ENCODE measurements at places on chromosomes 7 and 10.

DNA sequence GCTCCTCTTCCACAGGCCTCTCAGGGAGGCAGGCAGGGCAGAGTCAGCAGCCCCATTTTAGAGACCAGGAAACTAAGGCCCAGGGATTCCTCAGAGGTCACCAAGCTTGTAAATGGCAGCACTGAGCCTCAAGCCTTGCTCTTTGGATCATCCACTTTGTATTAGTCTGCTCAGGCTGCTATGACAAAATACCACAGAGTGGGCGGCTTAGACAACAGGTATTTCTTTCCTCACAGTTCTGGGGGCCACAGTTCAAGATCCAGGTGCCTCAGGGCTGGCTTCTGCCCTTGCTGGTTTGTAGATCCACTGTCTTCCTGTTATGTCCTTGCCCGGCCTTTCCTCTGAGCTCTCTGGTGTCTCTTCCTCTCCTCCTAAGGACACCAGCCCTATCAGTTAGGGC is 151.2 kb downstream of the GRK5 start:
- no peak for DNase-seq

- DNase-seq: no peak
Measured at GRCh38 chr10:95391581-95392216, 100.9 kb upstream of the PDLIM1 start.

DNA sequence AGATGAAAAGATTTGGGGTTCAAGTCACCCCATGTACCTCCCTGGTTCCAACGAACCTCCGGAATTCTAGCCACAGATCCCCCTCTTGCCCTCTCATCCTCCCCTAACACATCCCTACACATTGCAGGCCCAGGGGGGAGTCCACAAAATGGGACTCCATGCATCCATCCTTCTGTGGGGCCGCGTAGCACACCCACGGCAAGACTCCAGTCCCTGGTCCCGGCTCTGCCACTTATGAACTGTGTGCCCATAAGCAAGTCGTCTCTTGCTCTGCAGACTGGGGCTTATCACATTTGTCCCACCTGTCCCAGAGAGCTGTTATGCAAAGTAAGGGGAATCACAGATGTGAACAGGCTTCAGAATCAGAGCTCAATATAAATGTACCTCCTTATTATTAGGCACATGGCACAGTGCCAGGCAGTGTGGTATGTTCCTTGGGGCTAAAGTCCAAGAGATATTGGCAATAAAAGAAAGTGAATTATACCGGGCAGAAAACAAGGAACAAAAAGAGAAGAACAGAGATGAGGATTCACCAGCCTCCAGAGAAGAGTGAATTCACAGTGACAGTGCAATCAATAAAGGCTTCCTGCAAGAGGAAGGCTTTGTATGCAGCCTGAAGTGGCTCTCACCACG is 73.9 kb downstream of the KCNMA1 start:
- DNase-seq: no peak

DNA sequence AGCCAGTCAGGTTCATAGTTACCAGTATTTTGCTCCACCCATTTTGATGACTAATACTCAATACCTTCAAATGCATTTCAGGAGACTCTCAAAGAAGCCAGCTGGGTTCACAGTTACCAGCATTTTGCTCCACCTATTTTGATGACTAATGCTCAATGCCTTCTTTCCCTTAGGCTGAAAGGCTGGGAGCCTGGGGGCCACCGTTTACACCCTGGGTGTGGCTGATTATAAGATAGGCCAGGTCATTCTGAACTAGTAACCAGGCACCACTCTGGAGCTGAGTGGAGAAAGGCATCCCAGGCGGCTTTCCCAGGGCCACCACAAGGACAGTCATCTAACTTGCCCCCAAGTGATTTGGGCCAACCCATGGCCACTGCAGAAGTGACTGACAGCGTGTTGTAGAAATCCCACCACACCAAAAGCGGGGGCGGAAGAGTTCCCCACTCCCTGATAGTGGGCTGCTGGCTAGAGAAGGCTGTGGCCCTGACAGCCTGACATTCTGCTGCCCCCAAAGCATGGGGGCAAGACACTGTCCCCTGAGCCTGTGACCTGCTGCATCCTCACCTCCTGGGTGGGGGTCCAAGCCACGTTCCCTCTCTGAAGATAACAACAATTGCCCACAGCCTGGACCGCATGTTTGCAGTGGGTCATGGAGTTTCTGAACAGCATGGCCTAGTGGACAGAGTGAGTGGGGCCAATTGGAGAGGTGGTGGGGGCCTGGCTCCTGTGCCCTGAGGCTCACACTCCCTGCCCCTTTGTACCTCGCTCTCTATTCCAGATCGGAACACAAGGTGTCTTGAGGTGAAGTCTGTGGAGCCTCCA is 23.0 kb upstream of the ZNF488 start:
- DNase-seq: no peak

GRCh38 chr10:13270877-13271551 is 28.9 kb downstream of the PHYH start:
- no peak for DNase-seq

- no peak for DNase-seq
Measured at GRCh38 chr10:5970066-5970465, 7.3 kb downstream of the IL15RA start.

DNA sequence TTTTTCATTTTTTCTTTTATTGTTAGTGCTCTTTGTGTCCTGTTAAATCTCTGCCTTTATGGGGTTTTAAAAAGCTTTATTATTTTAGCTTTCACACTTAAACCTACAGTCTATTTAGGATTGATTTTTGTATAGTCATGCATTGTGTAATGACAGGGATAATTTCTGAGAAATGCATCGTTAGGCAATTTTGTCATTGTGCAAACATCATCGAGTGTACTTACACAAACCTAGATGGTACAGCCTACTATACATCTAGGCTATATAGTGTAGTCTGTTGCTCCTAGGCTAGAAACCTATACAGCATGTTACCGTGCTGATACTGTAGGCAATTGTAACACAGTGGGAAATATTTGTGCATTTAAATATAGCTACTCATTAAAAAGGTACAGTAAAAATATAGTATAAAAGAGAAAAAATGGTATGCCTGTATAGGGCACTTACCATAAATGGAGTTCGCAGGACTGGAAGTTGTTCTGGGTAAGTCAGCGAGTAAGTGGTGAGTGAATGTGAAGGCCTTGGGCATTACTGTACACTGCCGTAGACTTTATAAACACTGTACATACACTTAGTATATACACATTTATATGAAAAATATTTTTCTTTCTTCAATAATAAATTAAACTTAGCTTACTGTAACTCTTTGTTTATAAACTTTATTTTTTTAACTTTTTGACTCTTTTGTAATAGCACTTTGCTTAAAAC is 16.0 kb downstream of the UBE2D1 start:
- DNase-seq: no peak

- DNase-seq: no peak
Measured at GRCh38 chr10:56012101-56012500, 349.0 kb downstream of the ZWINT start.

GRCh38 chr7:129612112-129613015 is 844 bp downstream of the NRF1 start:
- DNase-seq: no peak

- no peak for DNase-seq
Measured at GRCh38 chr10:26408858-26409494, 29.2 kb upstream of the APBB1IP start.

DNA sequence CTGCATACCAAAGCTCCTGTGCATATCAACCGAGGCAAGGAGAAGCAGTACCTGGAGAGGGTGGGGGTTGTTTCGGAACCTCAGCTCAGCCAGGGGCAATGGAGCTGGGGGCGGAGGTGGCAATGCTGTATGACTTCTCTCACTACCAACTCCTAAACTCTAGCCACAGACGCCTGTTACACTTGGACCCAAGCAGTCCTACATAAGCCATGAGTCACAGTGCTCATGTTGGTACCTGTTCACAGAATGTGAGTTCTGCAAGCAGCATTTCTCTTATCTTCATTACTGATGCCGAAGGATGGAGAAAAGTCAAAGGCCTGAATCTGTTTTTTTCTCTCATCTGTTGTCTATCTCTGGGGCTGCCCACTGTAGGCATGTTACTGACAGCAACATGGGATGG is 3.2 kb upstream of the RAB18 start:
- no peak for DNase-seq

- no peak for DNase-seq
Measured at GRCh38 chr7:146492017-146492416, 375.4 kb downstream of the CNTNAP2 start.

DNA sequence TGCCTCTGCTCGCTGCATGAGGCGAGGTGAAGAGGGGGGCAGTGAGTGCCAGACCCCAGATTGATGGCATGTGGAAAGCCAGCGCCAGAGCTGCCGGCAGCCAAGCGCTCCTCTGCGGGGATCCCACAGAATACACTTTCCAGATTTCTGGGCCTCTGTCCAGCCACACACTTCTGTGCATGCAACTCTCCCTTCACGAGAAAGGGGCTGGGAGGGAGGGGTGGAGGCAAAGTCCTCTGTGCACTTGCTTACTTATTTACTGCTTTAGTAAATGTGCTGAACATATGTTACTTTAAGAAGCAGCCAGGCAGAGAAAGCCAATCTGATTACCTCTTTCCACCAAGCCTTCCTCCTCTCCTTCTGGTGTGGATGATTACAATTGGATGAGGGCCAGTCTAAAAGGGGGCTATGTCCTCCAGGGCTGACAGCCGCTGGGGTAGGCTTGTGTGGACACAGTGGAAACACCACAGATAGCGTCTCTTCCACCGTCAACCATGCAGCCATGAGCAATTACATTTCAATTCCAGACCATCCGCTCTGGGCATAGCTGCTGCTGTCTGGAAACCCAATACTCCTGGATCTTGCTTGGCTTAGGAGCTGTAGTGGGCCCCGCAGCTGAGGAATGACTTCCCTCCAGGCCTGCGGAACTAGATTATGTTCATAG is 322.8 kb upstream of the ANKRD30A start:
- DNase-seq: no peak

- no peak for DNase-seq
Measured at GRCh38 chr7:41149576-41149975, 553.3 kb downstream of the INHBA start.

DNA sequence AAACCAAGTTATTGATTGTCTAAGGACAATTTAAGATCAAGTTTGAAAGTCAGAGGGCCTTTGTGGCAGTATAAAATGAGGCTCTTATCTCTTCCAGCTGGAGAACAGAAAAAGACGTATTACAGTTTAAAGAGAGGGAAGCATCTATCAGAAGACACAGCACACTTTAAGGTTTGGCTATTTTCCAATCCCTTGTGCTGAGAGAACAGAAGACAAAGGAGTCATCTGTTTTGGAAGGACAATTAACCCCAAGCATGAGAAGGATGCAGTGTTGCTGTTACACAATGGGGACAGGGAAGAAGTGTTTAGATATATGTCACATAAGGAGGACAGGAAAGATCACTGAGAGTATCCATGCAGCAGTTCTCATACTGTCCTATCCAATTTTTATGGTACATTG is 1224.2 kb upstream of the SORCS1 start:
- no peak for DNase-seq

- DNase-seq: no peak
Measured at GRCh38 chr10:128274938-128275337, 148.7 kb upstream of the MKI67 start.

GRCh38 chr7:128827971-128828711 is 2.1 kb upstream of the FLNC start:
- DNase-seq: no peak

DNA sequence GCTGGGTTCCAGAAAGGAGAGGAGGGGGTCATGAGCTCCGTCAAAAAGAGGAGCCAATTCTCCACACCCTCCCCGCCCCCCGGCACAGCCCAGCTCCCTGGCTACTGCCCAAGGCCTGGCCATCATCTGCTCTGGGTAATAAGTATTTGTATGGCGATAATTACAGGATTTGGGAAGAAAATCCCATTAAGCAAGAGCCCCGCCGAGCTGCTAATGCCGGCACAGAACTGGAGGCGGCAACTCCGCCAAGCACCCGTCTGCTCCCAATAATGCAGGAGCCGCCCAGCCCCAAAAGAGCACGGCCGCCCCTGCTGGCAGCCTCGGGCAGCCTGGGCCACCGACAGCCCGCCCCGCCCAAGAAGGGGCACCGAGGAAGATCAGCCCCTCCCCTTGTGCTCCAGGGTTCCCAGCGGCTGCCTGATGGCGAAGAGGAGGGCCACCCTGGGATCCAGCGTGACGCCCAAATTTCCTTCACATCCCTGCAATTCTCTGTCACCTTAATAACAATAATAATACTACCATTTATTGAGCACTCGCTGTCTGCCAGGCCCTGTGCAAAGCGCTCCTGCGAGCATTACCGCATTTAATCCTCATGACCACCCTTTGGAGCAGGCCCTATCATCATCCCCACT is 5.9 kb downstream of the SLIT1 start:
- no peak for DNase-seq

DNA sequence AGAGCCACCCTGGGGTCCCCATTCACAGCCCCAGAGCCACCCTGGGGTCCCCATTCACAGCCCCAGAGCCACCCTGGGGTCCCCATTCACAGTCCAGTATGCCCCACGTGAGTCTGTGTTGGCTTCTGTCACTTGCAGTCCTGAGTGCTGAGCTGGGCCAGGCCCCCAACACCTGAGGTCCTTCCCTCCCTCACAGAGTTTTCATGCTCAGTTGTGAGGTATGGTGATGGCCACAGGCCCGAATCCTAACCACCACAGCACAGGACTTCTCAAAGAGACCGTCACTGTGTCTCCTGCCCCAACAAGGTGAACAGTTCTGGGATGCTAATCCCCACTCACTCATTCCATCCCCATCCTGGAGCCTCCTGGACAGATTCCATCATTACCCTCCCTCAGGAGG is 239.2 kb downstream of the PTPRN2 start:
- no peak for DNase-seq

GRCh38 chr7:10874666-10875065 is 99.0 kb upstream of the PHF14 start:
- no peak for DNase-seq

GRCh38 chr7:47357863-47358262 is 224.0 kb downstream of the TNS3 start:
- no peak for DNase-seq

DNA sequence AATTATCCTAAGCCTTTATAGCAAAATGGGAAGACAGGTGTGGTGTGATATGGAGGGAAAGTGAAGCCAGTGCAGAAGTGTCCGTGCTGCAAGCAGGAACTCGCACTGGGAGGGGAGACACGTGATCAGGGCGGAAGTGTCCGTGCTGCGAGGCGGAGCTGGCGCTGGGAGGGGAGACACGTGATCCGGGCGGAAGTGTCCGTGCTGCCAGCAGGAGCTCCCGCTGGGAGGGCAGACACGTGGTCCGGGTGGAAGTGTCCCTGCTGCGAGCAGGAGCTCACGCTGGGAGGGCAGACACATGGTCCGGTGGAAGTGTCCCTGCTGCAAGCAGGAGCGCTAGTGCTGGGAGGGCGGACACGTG is 40.5 kb upstream of the PRKAR1B start:
- no peak for DNase-seq

- no peak for DNase-seq
Measured at GRCh38 chr7:121020249-121020988, 31.9 kb downstream of the CPED1 start.

DNA sequence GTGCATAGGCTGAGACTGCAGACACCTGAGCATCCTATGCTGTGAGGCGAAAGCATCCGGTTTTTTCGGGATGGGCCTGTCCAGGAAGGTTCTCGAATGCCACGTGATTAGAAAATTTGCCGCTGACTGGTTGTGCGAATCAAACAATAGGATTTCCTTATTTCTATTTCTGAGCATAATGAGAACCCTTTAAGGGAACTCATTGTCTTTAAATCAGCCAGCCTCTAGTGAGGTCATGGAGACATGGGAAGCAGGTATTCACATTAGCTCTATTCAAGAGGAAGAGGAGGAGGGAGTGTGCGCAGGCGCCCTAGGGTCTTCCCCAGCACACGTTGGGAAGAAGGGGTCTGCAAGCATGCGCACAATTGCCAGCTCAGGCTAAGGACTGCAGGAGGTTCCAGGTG is 5.6 kb downstream of the GIMAP1 start:
- no peak for DNase-seq

All from GM12878 (cell line).